GM23338 (cell line): ENCODE measurements at places on chromosomes 7 and 10. TPM values are rescaled to one million over a fixed set of nuclear protein-coding genes. Genes with fewer than 3 reads are reported as not detected.

The VTI1A gene
- polyA plus RNA-seq = 18.4 and 26.8 TPM in 2 replicates

The CPN1 gene
- polyA plus RNA-seq = 0.32 TPM in 1 of 2 replicates, not detected in the other

The KCNH2 gene
- 2.6 and 2.9 TPM in 2 replicates for polyA plus RNA-seq

The IPMK gene
- 5.5 and 6.2 TPM in 2 replicates for polyA plus RNA-seq

The AGAP6 gene
- polyA plus RNA-seq = 13.3 and 14.3 TPM in 2 replicates

The MUC12 gene
- polyA plus RNA-seq = 18.0 and 21.4 TPM in 2 replicates

The SLC16A9 gene
- 6.0 and 6.5 TPM in 2 replicates for polyA plus RNA-seq

The ARMC3 gene
- polyA plus RNA-seq = 0.17 TPM in 1 of 2 replicates, not detected in the other

The NKX1-2 gene
- polyA plus RNA-seq = 9.4 and 9.8 TPM in 2 replicates

The CCDC3 gene
- polyA plus RNA-seq = 1.4 and 1.9 TPM in 2 replicates

The SP8 gene
- polyA plus RNA-seq = 3.4 and 3.7 TPM in 2 replicates

The ZNF467 gene
- polyA plus RNA-seq = 0.30 and 0.40 TPM in 2 replicates

The SFMBT2 gene
- 2.7 and 2.9 TPM in 2 replicates for polyA plus RNA-seq

The SPDYE5 gene
- polyA plus RNA-seq = 1.2 and 1.8 TPM in 2 replicates

The CRTAC1 gene
- polyA plus RNA-seq = 0.47 and 0.63 TPM in 2 replicates

The CD36 gene
- polyA plus RNA-seq = 0.40 and 0.99 TPM in 2 replicates

The ZNF789 gene
- polyA plus RNA-seq = 9.0 and 11.2 TPM in 2 replicates

The CPVL gene
- 31.9 and 36.5 TPM in 2 replicates for polyA plus RNA-seq

The CAMK2B gene
- not detected in 2 replicates for polyA plus RNA-seq

The TRPV6 gene
- polyA plus RNA-seq = 0.08 and 0.17 TPM in 2 replicates

The CLDN12 gene
- 16.3 and 16.6 TPM in 2 replicates for polyA plus RNA-seq

The FKBP9 gene
- polyA plus RNA-seq = 5.1 and 5.2 TPM in 2 replicates

The PPP1R3C gene
- 0.91 and 0.94 TPM in 2 replicates for polyA plus RNA-seq

The MINDY3 gene
- polyA plus RNA-seq = 6.8 and 10.2 TPM in 2 replicates

The ALDH18A1 gene
- 35.1 and 36.0 TPM in 2 replicates for polyA plus RNA-seq

The TUBAL3 gene
- not detected in 2 replicates for polyA plus RNA-seq

The ARHGAP22 gene
- polyA plus RNA-seq = 4.8 and 5.5 TPM in 2 replicates

The PWWP2B gene
- 2.2 and 2.3 TPM in 2 replicates for polyA plus RNA-seq

The HHEX gene
- 0.99 and 2.0 TPM in 2 replicates for polyA plus RNA-seq

The CHCHD1 gene
- polyA plus RNA-seq = 187 and 196 TPM in 2 replicates

The FXYD4 gene
- polyA plus RNA-seq = not detected in 2 replicates

The TAS2R3 gene
- not detected in 2 replicates for polyA plus RNA-seq

The BTBD16 gene
- not detected in 2 replicates for polyA plus RNA-seq

The CLDN4 gene
- 11.6 and 16.5 TPM in 2 replicates for polyA plus RNA-seq

The RPA3 gene
- polyA plus RNA-seq = 284 and 287 TPM in 2 replicates

The LIPM gene
- not detected in 2 replicates for polyA plus RNA-seq

The KIF5B gene
- polyA plus RNA-seq = 49.5 and 63.5 TPM in 2 replicates

The IQUB gene
- 0.57 and 0.79 TPM in 2 replicates for polyA plus RNA-seq

The GPRIN2 gene
- 2.9 and 3.0 TPM in 2 replicates for polyA plus RNA-seq

The TMEM140 gene
- 1.3 and 2.7 TPM in 2 replicates for polyA plus RNA-seq

The ACSM6 gene
- polyA plus RNA-seq = 0.65 and 0.90 TPM in 2 replicates

The CHRM2 gene
- polyA plus RNA-seq = 0.09 and 0.21 TPM in 2 replicates
